ENCODE measurements at places on chromosomes 11 and 22. TPM values are rescaled to one million over a fixed set of nuclear protein-coding genes. Genes with fewer than 3 reads are reported as not detected.

HTR3B gene
- not detected for total RNA-seq

EFCAB6 gene
- total RNA-seq: 0.16 TPM

GRK3 gene
- 6.9 TPM for total RNA-seq

LDHAL6A gene
- not detected for total RNA-seq

OTOG gene
- total RNA-seq: not detected

OR51E2 gene
- not detected for total RNA-seq

PITPNB gene
- total RNA-seq: 54.5 TPM

RNF215 gene
- 4.9 TPM for total RNA-seq

All from T-helper 17 cell (primary cell).